GF-D8 (cell line): ENCODE measurements at places on chromosomes 12 and 14.

GRCh38 chr14:72615451-72616121, 278.3 kb downstream of the DPF3 start:
- DNase-seq: no peak

DNA sequence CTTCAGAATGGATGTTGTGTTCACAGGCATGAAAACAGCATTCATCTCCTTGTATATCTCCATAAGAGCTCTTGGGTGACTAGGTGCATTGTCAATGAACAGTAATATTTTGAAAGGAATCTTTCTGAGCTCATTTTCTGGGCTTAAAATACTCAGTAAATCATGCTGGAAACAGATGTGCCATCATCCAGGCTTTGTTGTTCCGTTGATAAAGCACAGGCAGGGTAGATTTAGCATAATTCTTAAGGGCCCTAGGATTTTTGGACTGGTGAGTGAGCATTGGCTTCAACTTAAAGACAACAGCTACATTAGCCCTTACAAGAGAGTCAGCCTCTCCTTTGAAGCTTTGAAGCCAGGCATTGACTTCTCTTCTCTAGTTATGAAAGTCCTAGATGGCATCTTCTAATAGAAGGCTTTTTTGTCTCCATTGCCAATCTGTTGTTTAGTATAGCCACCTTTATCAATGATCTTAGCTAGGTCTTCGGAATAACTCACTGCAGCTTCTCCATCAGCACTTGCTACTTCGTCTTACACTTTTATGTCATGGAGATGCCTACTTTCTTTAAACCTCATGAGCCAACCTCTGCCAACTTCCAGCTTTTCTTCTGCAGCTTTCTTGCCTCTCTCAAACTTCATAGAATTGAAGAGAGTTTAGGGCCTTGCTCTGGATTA, 79.6 kb upstream of the PSMA6 start:
- DNase-seq: no peak

DNA sequence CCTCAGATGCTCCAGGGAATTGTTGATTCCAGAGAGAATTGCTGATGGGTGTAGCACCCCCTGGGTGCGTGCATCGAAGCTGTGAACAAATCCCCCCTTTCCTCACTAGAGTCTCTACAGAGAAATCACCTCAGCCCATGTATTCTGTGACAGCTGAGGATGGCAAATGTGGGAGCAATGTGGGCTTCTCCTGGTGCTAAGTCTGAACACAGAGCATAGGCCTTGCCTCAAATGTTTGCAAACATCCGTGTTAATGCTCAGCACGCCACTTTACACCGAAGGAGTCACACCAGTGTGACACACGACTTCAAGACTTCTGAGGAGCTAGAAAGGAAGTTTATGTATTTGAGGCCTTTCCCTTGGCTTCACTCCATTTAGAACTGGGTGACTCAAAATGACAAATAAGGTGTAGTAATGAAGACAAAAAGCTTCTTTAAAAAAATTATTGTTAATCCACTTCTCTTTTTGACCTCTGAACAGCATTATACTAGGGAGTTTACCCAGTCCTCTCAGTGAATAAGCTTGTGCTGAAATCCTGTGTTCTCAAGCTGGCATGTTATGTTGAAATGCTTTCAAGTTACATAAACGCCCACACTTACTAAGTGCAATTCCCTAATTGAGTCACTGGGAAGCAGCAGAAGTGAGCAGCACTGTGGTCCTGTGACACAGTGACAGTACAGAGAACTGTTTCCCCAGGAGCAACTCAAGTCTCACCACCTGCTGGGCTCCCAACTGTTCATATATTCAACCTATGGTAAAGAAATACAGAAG, 92.9 kb downstream of the FAR2 start:
- peak; percentile 94 for DNase-seq

GRCh38 chr12:58917699-58918468, 2.4 kb downstream of the LRIG3 start:
- no peak for DNase-seq

- no peak for DNase-seq
Observed at GRCh38 chr14:75822522-75823141, 159.2 kb downstream of the TGFB3 start.

- no peak for DNase-seq
Observed at GRCh38 chr14:48398675-48399282, 723.4 kb upstream of the MDGA2 start.

- DNase-seq: no peak
Observed at GRCh38 chr14:53137568-53138203, 15.4 kb downstream of the DDHD1 start.

DNA sequence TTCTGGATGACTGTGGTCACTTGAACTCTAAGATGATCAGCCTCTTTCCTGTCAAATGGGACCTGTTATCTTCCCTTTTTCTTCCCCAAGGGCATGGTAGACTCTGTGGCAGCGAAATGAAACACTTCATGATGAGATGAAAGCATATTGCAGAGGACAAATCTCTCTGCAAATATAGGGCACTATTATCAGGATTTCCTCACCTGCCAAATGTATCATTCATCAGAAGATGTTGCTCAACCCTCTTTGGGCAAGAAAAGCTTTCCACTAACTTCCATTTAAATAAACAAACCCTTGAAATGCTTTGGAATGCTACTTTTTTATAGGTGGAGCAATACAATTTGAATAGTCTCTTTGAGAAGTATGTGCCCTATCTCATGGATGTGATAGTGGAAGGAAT, 105.0 kb downstream of the DNAH10 start:
- DNase-seq: no peak

GRCh38 chr14:77660754-77661153, 44.3 kb upstream of the SPTLC2 start:
- DNase-seq: no peak

- DNase-seq: no peak
Observed at GRCh38 chr14:54606631-54607133, 39.8 kb downstream of the SAMD4A start.

DNA sequence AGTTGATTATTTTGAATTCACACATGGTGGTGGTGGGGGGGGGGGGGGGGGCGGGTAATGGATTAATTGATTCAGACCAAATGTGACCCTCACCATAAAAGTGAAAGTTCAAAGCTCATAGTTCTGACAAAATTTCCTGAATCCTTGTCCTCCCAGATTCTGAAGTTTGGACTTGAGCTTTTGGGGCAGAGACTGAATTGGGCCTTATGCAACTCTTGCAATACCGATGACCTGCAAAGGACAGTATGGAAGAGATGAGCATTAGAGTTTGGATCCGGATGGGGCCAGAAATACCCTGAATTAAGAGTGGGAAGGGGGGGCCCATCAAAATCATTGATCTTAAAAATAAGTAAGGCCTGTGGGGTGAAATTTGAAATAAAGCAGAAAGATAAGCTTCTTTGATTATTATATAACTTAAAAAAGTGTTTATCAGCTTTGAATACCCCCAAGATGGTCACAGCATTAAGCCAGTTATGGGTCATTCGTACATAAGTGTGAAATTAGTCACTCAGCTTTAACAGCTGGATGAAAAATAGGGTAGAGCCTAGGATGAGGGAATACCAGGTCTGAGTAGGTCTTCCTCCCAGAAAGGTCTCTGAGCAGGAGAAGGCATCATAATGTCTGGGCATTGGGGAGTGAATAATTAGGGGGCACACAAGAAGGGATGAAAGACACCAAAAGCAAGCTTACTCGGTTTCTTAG, 2.1 kb upstream of the PYGL start:
- no peak for DNase-seq

- DNase-seq: no peak
Observed at GRCh38 chr12:53120685-53121525, 17.6 kb downstream of the SOAT2 start.

DNA sequence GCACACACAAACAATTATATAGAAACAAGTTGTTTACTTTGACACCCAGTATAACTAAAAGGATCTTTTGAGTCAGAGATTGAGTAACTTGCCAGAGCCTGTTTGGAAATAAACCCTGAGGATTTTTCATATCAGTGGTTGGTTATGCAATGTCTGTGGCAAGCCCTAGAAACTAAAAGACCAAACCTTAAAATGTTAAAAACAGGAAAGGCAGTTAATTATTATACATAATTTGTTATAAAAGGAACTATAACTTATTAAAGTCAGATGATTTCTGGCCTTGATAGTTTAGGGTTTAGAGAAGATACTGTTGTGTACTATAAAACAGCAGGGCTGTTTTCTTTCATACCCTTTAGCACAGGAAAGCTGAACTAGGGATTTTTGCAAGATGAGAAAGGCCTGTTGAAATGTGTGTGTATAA, 44.1 kb downstream of the PSEN1 start:
- peak; percentile 70 for DNase-seq

DNA sequence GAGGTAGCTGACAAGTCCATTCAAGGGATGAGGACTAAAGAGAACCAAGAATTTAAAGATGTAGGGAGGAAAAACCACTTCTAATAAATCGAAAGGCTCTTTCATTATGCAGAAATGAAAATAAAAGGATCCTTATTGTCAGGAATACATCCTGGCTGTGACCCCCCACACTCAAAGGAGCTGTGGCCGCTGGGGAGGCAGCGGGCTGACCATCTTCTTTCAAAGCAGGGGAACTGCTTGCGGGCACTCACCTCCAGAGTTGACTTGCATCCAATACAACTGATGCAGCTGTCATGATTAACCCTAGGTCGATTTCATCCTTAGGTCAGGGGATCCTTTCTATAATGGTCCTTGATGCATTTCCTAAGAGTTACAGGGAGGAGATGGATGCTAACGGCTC, 35.3 kb downstream of the TRAFD1 start:
- DNase-seq: no peak

DNA sequence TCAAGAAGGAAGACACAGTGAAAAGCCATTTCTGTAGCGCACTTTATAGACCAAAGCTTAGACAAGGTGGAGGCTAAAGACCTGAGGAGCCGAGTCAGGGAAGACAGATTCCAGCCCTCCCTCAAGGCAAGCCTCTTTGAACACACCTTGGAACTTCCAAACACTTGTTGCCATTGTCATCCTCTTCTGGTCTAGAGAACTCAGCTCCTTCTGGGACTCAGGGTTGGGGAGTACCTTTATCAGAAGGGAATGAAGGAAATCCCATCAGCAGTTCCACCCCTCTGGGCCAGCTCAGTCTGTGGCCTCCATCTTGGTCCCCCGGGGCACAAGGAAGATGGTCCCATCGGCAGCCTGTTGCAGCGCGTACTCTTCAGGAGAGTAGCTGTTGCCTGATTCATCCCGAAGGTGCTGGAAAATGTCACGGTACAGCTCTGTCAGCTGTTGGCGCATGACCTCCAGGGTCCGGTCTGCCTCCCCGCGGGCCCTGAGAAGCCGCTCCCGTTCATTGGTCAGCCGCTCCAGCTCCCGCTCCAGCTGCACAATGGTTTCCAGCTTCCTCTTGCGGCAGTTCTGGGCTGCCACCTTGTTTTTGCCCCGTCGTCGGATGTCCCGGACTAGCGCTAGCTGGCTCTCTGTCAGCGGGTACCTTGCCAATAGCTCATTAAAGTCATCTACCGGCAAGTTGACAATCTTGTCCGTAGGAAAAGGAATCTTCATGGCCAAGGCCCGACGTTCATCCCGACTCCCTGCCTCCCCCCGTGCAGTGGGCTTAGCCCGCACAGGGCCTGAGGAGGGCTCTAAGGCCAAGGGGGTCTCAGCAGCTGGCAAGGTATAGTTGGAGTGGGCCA, 8.5 kb downstream of the NFE2 start:
- no peak for DNase-seq

GRCh38 chr12:29691161-29691854, 92.4 kb downstream of the TMTC1 start:
- peak; percentile 78 for DNase-seq

DNA sequence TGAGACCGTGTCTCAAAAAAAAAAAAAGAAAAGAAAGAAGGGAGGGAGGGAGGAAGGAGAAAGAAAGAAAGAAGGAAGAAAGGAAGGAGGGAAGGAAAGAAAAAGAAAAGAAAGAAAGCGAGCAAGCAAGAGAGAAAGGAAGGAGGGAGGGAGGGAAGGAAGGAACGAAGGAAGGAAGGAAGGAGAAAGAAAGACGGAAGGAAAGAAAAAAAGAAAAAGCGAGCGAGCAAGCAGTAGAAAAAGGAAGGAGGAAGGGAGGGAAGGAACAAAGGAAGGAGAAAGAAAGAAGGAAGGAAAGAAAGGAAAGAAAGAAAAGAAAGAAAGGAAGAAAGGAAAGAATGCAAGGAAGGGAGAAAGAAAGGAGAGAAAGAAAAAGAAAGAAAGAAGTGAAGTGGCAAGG, 504.0 kb downstream of the GLT1D1 start:
- DNase-seq: no peak

- no peak for DNase-seq
Observed at GRCh38 chr14:79829405-79830166, 381.7 kb downstream of the DIO2 start.

DNA sequence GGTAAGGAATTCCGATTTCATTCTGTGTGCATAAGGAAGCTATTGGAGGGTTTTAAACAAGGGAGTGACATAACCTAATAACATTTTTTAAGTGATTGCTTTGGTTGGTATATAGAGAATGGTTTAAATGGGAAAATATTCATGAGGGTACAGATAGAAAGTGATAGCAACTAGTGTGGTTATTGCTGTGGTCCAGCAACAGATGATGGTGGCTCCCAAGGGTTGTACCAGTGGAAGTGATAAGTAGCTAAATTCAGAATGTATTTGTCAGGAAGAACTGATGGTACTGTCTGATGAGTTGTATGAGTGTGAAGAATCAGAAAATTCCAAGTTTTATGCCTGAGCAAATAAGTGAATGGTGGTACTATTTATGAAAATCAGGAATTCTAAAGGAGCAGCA, 2.6 kb upstream of the CNOT2 start:
- DNase-seq: no peak

DNA sequence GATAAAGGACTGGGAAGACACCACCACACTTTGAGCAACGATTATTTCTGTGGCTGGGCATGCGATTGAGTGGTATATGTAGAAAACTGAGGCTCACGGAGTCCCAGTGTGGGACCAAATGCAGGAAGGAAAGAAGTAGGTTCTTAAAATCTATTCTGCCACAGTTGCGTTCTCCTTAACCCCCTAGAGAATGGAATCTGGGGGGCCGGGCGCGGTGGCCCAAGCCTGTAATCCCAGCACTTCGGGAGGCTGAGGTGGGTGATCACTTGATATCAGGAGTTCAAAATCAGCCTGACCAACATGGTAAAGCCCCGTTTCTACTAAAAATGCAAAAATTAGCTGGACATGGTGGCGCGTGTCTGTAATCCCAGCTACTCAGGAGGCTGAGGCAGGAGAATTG, 29.9 kb upstream of the CORO1C start:
- no peak for DNase-seq

DNA sequence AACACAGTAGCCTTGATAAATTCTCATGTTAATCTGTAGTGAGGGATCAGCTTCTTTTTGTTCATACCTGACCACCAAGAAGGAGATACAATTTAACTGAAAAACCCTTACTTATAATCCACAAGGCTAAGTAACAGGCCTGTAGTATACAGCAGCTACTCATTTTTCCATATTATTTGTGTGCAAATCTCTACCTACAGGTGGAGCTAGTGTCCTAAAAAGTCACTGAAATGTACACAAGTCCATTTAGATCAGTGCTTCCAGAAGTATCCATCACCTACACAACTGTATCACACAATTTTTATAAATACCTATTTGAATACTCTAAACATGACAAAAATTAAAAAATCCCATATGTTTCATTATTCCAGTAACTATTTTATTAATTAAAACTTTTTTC, 173.2 kb downstream of the SLC35F4 start:
- DNase-seq: no peak

DNA sequence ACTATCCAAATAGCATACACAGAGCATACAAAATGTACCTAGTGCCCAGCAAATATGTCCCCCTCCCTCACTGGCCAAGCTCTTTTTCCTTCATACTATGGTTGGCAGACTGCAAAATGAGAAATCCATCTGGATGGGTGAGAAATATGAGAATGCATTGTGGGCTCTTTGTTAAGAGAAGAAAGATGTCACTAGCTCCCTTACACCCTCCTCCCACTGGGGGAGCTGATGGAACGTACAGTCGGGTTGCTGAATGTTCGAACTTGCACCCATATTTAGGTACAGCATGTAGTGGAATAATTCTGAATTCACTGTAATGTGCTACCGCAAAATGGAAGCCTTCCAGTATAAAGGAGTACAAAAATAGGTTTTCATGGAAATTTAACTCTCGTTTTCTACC, 377.4 kb downstream of the GRIN2B start:
- DNase-seq: no peak
